PC-9 (cell line): ENCODE measurements at places on chromosomes 6 and 20.

DNA sequence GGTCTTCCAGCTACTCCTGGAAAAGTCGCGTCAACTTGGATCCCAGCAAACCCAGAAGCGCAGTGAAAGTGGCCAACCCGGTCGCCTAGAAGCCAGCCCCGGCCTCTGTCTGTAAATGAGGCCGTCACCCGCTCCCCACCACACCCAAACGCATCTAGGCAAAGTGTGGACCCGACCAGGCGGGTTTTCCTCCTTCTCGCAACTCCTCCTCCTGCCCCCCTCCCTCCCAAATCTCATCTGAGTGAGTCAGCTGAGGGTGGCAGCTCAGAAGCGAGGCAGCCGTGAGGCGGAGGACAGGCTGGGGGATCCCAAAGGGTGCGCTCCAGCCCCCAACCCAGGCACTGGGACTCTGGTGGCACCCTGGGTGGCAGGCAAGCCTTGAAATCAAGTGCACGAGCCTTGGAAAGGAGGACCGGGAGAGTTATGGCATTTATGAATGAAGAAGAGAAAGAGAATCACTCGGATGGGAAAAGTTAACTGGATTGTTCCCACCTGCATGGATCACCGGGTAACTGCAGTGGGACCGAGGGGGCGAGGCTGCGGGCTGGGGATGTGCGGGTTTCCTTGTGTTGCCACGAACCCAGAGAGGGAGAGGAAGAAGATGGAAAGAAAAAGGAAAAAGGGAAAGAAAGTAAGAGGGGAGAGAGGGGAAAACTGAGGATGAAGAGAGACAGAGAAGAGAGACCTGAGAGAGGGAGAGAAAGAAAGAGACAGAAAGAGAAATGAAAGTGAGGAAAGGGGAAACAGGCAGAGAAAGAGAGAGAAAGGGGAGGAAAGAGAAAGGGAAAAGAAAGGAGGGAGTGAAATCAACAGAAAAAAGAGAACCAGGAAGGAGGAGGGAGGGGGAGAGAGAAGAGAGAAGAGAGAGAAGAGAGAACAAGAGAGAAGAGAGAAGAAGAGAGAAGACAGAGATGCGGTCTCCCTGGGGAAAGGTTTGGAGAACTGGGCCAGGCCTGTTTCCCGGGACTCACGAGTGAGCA, at the start of gene APCDD1L:
APCDD1L (minus strand) TSS at position 167 of the 980 bp plus-strand sequence. CDS start 692 bp downstream, outside the sequence.
- DNase-seq = peak; percentile 76

GRCh38 chr6:15489261-15489962, 173.4 kb downstream of the DTNBP1 start:
- no peak for DNase-seq

DNA sequence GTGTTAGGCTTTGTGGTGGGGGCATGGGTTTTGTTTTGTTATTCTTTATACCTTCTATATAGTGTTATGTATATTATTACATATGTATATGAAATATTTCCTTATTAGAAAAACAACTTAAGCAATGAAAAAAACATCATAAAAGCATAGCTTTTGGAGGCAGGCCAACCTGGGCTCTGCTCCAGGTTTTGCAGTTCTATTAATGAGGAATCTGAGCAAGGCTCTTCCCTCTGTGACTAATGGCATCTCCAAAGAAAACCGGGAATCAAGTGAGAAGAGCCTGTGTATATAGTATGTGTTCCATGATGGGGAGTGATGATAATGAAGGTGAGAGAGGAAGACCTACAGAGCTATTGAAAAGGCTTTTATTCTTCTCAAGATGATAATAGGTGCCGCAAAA, 291.1 kb downstream of the CLIC5 start:
- DNase-seq = peak; percentile 56

- DNase-seq = no peak
Measured at GRCh38 chr6:19803331-19804204, 33.6 kb upstream of the ID4 start.

DNA sequence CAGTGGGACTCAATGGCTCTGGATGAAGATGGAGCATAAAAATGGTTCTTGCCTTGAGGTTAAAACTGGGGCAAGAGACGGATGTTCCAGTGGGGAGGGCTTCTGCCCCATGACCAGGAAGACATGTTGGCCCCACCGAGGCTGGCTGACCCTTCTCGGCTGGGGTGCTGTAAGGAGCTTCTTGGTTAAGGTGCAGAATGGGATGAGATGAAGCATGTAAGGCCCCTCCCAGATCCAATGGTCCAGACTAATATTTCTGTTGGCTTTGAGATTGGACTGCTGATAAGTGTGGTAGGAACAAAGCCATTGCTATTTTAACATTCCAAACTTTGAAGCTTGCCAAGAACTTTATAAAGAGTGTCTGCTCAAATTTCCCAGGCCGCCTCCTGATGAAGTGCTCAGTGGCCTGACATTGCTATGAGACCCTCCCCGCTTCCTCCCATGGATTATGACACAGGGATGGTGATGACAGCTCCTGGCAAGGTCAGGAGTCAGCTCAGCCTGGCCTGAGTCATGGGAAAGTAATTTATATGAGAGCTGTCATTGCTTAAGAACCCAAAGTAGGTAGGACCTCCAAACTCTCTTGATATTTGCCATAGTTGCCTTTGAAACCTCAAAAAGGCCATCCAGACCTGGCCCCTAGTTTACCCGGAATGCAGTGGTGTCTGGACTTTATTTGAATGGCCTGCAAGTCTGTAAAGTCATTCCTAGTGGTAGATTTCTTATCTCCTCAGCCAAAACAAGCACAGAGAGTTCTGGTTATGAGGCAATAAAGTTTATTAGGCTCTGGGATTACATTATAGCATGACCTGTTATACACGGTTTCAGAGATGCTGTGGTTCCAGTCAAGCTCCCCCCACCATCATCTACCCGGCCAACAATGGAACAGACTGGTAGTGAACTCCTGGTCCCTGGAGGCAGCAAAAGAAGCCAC, 55.2 kb downstream of the TGM2 start:
- DNase-seq = peak; percentile 87

GRCh38 chr6:27617700-27618689, 145.1 kb upstream of the ZNF184 start:
- DNase-seq = peak; percentile 60

DNA sequence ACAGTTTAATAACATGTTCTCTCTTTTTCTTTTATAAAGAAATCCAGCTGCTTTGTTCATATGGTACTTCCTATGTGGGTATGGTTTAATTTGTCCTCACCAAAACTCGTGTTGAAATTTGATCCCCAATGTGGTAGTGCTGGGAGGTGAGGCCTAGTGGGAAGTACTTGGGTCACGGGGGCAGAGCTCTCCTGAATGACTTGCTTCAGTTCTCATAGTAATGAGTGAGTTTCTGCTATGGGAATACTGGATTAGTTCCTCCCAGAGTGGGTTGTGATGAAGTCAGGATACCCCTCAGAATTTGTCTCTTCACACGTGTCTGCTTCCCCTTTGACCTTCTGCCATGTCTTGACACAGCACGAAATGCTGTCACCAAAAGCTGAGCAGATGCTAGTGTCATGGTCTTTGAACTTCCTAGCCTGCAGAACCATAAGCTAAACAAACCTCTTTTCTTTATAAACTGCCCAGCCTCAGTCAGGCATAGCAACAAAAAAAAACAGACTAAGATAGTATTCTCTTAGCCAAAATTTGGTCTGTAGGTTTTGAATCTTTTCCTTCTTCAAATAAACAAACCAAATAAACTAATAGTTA, 87.8 kb upstream of the HS3ST5 start:
- DNase-seq = no peak

DNA sequence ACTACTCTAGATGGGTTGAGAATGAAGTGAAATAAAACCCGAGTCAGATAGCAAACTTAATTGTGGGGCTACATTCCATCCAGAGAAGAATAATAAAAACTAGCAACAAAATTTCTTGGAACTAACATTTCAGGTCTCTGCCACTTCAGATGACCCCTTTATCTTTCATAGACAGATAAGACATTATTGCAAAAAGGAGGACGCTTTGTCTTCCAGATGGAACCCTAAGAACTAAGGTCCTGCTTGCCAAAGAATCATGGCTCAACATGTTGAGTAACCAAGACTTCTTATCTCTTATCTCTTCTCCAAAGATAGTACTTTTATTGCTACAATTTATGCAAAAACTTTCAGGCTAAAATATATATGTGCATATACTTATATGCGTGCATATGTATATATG, 221.1 kb upstream of the PREP start:
- DNase-seq = no peak

- DNase-seq = no peak
Measured at GRCh38 chr20:21356386-21356785, 40.9 kb downstream of the NKX2-4 start.

- no peak for DNase-seq
Measured at GRCh38 chr20:49517805-49518100, 35.3 kb upstream of the KCNB1 start.

- DNase-seq = no peak
Measured at GRCh38 chr6:21447987-21448386, 145.6 kb upstream of the SOX4 start.

GRCh38 chr20:3193806-3194616, 10.5 kb downstream of the DDRGK1 start:
- no peak for DNase-seq

DNA sequence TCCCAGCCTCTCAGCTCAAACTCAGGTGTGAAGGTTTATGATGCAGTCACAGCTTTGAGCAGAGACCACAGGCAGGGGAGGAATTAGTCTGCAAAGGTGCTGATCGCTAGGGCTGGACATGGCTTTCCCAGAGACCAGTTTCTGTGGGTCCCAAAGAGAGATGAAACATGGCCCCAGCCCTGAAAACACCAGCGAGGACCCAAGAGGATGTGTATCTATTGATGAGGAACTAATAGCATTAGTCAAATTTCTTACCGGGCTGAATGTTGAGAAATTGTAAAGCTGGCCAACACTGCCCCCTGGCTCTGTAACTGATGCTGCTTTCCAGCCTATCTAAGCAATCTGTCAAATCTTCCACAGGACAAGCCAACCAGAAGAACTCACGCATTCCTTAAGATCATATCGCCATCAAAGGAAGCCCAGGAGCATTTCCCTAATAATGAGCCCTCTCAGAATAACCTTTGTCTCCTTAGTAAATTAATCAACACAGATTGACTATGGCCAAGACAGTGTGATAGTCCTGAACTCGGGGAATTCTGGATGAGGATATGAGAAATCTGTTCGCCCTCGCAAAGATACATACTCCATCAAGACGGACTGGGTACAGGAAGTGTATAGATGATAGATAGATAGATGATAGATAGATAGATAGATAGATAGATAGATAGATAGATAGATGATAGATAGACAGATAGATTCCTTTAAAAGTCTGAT, 7.8 kb upstream of the ACSS1 start:
- DNase-seq = peak; percentile 68

GRCh38 chr20:2022163-2022562, 28.3 kb upstream of the PDYN start:
- DNase-seq = no peak

GRCh38 chr6:106976270-106976669, 1.7 kb upstream of the CD24 start:
- peak; percentile 91 for DNase-seq

- DNase-seq = no peak
Measured at GRCh38 chr20:52959125-52959524, 13.0 kb upstream of the TSHZ2 start.

GRCh38 chr6:115948751-115949150, 111.9 kb downstream of the FRK start:
- DNase-seq = peak; percentile 65

- no peak for DNase-seq
Measured at GRCh38 chr6:112881828-112882780, 535.0 kb downstream of the RFPL4B start.

GRCh38 chr20:24359321-24360027, 110.0 kb upstream of the SYNDIG1 start:
- DNase-seq = no peak

DNA sequence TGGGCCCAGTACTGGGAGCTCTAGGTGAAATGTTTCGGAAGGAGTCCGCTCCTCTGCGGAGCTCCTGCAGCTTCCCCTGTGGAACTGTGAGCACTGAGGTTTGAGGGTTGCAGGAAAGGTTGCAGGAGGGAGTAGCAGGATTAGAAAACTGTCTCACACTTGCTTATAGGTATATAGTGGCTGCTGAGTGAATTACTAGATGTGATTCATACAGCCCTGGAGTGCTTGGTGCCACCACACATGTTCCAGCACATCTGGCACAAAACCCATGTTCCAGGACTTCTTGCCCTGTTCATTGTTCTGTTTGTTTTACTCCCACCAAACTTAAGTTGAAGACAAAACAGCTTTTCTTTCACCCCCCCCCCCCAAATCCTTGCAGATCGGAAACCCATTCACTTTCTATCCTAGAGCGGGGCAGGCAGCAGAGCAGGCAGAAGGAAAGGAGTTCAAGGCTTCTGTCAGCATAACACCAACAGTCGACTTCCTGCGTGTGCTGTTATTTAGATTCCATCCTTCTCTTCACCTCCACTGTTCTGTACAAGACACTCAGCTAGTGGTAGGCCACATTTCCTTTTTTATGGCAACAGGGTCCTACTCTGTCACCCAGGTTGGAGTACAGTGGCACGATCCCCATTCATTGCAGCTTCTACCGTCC, 669 bp upstream of the PEX6 start:
- no peak for DNase-seq

DNA sequence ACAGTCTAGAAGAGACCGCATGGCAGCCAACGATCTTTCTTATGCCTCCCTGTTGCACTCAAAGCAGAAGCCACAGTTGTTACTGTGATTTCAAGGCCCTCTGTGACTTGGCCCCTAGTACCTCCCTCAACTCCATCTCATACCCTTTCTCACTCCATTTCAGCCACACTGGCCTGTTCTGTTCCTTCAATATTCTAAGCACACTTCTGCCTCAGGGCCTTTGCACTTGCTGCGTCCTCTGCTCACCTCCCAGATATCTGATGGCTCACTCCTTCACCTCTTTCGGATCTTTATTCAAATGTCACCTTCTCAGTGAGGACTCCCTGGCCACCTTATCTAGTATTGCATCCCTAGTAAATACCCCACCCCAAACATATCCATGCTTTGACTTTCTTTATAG, 29.4 kb upstream of the CCN6 start:
- no peak for DNase-seq

GRCh38 chr6:74611220-74611619, 594.6 kb downstream of the COL12A1 start:
- no peak for DNase-seq

DNA sequence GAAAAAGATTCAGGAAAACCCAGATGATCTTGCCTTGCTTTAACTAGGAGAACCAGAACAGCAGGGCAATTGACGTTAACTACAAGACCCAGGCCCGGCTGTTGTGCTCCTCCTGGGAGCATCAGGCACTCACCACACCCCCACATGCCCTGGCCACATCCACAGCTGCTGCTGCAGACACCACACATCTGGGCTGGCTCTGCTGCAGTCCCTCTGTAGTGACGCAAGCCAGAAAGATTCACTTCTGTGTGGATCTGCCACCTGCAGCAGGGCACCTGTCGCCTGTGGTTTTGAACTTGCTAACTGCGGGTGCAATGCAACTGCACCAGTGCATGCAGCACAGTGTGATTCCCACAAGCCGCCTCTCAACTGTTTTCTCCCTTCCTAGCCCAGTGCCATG, 228.8 kb downstream of the SYNDIG1 start:
- DNase-seq = no peak
